ENCODE measurements at places on chromosomes 3 and 15. TPM values are rescaled to one million over a fixed set of nuclear protein-coding genes. Genes with fewer than 3 reads are reported as not detected.

CD86 gene
- 0.97 TPM for total RNA-seq

C3orf52 gene
- 16.6 TPM for total RNA-seq

SLC28A2 gene
- not detected for total RNA-seq

KBTBD8 gene
- 20.2 TPM for total RNA-seq

PLSCR2 gene
- not detected for total RNA-seq

ACY1 gene
- 62.8 TPM for total RNA-seq

MASP1 gene
- 1.6 TPM for total RNA-seq

DNA sequence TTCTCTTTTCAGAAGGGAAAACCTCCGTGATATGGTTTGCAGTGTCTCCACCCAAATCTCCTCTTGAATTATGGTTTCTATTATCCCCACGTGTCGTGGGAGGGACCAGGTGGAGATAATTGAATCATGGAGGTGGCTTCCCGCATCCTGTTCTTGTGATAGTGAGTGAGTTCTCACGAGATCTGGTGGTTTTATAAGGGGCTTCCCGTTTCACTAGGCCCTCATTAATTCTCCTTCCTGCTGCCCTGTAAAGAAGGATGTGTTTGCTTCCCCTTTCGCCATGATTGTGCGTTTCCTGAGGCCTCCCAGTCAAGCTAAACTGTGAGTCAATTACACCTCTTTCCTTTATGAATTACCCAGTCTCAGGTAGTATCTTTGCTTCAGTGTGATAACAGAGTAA, 692.7 kb upstream of the GRM7 start:
- H3K4me1 ChIP-seq: no peaks in the 10 kb centered on the region
- no peak overlapping the region for H3K4me3 ChIP-seq
- no peak for DNase-seq
- H3K36me3 ChIP-seq: no peaks in the 10 kb centered on the region
- H3K27ac ChIP-seq: no peak overlapping the region
- no peaks in the 10 kb centered on the region for H3K27me3 ChIP-seq

GRCh38 chr15:25989327-25989726, 126.2 kb upstream of the ATP10A start:
- DNase-seq: peak; percentile 60
- no peak overlapping the region for H3K4me3 ChIP-seq
- 0 out of 2 replicates have a peak, but pooled peaks cover 6% of the 10 kb centered on the region for H3K4me1 ChIP-seq
- no peaks in the 10 kb centered on the region for H3K27me3 ChIP-seq
- no peaks in the 10 kb centered on the region for H3K36me3 ChIP-seq
- H3K27ac ChIP-seq: no peak overlapping the region

DNA sequence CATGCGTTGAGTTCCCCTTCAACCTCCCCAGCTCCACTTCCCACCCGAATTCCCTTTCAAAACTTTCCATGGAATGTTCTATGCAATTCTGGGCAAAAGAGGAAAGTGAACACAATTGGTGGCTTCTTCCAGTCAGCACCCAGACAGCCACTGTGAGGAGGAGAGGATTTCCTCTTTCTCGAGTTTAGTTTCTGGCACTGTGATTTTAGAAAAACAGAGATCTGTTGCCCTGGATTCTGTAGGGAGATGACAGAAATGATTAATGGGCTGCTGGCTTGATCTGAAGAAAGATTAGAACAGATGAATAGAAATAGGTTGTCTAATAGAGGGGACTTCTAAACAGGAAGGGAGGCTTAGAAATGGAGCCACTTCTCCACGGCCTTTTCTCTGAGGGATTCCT, 172.0 kb downstream of the MCTP2 start:
- no peak overlapping the region for H3K4me3 ChIP-seq
- H3K27me3 ChIP-seq: no peaks in the 10 kb centered on the region
- no peak for DNase-seq
- no peak overlapping the region for H3K27ac ChIP-seq
- H3K36me3 ChIP-seq: no peaks in the 10 kb centered on the region

DNA sequence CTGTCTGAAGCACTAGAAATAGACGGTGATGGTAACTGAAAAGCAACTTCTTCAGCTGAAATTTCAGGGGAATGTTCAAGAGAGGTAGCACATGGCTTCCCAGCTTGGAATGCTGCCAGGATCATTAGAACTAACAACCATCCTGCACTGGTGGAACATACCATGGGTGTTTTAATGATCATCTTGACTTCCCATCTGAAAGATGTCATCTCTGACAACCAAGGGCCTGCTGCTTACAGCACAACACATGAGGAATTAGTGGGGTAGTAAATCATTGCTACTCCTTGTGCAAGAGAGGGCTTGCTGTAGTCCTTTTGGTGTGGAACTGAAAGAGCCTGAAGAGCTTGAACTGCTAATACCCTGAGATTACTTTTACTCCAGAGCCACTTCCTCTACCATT, 853.7 kb downstream of the MCTP2 start:
- no peaks in the 10 kb centered on the region for H3K36me3 ChIP-seq
- DNase-seq: no peak
- H3K4me3 ChIP-seq: no peak overlapping the region

DNA sequence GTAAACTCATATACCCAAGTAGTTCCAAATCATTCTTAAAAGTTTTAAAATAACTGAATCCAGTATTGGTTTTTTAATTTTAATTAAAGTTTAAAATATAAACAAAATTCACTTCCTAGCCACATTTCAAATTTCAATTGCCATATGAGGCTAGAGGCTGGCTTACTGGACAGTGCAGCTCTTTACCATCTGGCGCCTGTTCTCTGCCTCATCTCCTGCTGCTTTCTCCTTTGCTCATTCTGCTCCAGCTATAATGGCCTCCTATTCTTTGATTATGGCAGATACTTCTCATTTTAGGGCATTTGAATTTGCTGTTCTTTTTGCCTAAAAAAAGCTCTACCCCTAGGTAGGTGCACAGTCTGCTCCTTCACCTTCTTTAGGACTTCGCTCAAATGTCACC, 19.1 kb downstream of the ARMC8 start:
- no peaks in the 10 kb centered on the region for H3K27me3 ChIP-seq
- H3K4me1 ChIP-seq: peaks cover 24% of the 10 kb centered on the region
- H3K36me3 ChIP-seq: no peaks in the 10 kb centered on the region
- no peak overlapping the region for H3K4me3 ChIP-seq

GRCh38 chr15:62935300-62936081, 107.1 kb upstream of the TPM1 start:
- no peak for DNase-seq
- no peaks in the 10 kb centered on the region for H3K27me3 ChIP-seq
- H3K4me1 ChIP-seq: no peaks in the 10 kb centered on the region
- H3K36me3 ChIP-seq: no peaks in the 10 kb centered on the region

DNA sequence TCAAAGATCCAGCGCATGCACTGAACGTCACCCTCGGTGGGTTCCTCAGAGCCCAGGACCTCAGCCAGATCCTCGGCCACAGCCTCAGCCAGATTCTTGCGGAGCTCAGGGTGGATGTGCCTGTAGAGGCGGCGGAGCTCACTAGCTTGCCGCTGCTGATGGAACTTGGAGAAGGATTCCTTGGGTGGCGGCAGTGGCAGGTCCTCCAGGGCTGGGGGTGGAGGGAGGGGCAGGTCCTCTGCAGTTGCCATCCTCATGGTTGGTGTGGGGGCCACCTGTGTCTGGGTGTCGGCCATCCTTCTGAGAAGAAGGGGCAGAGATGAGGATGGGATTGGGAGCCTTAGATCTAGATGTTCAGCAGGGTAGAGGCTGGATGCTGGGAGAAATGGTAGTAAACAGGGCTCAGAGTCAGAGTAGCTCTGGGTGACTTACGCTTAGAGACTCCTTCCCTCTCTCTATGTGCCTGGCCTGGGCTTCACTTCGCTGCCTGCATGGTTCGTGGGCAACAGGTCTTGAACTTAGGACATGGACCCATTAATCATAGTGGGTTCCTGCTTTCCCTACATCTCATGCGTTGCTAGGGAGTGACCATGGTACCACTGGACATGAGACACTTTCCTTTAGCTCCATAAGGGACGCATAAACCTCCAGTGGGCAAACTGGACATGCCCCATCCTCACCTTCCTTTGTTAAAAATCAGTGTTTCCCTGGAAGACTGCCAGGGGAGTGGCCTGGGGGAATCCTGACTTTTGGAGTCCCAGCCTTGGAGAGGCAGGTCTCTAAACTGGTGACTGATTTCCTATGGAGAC, 3.0 kb downstream of the XIRP1 start:
- no peaks in the 10 kb centered on the region for H3K36me3 ChIP-seq
- H3K4me3 ChIP-seq: no peak overlapping the region
- no peaks in the 10 kb centered on the region for H3K27me3 ChIP-seq
- H3K27ac ChIP-seq: no peak overlapping the region
- no peak for DNase-seq

DNA sequence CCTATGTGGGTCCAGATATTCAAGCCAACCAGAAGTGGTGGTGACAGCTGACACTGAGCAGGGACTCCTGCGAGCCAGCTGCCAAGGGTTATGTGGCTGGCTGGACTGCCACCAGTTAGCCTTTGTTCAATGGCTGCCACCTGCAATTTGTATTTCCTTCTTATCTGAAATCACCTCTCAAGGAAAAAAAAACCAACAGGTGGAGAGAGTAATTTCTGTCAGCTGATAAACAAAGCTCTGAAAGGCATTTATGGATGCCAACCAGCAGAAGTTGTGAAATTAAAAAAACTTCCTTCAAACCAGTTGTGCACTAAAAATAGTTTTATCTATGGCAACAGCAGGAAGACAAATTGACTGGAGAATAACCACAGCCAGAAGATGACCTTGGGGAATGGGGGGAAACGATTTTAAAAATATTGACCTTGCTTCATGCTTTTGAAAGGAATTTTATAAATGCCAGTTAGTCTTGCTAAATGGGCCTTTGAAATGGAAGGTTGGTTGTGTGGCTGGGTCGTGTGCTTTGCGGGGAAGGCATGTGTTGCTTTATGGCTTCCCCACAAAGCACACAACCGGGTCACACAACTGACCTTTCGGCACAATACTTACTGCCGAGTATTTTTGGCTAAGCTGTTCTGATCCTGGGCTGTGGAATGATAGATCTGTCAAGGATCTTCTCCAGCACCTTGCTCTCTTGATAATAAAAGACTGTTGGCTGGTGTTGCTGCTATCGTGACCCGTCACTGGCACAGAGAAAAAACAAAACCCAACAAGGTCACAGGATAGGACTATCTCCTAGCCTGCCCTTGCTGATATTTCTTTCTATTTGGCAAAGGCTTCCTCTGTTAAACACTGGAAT, 3.5 kb downstream of the MYZAP start:
- no peaks in the 10 kb centered on the region for H3K36me3 ChIP-seq
- no peak overlapping the region for H3K27ac ChIP-seq
- no peak overlapping the region for H3K4me3 ChIP-seq
- peaks cover 20% of the 10 kb centered on the region for H3K4me1 ChIP-seq
- no peak for DNase-seq
- peaks cover 21% of the 10 kb centered on the region for H3K27me3 ChIP-seq
